ENCODE measurements at places on chromosomes 11 and 22.

DNA sequence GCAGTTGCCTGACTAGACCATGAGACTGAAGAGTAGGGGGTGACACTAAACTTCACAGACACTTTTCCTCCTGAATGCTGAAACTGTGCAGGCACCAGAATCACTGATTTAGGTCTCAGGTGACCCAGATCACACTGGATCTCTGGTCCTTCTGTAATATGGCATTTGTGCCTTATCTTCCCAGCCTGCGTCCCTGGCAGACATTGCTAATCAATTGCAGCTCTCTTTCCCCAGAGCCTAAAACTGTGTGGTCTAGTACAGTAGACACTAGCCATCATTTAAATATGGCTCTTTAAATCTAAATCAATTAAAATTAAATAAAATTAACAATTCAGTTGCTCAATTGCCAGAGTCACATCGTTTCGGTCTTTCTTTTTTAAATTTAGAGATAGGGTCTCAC is 17.8 kb upstream of the MYEOV start:
- no peak for DNase-seq

- DNase-seq = no peak
These were observed 13.8 kb downstream of the TOM1 start for GRCh38 chr22:35313311-35314121.

DNA sequence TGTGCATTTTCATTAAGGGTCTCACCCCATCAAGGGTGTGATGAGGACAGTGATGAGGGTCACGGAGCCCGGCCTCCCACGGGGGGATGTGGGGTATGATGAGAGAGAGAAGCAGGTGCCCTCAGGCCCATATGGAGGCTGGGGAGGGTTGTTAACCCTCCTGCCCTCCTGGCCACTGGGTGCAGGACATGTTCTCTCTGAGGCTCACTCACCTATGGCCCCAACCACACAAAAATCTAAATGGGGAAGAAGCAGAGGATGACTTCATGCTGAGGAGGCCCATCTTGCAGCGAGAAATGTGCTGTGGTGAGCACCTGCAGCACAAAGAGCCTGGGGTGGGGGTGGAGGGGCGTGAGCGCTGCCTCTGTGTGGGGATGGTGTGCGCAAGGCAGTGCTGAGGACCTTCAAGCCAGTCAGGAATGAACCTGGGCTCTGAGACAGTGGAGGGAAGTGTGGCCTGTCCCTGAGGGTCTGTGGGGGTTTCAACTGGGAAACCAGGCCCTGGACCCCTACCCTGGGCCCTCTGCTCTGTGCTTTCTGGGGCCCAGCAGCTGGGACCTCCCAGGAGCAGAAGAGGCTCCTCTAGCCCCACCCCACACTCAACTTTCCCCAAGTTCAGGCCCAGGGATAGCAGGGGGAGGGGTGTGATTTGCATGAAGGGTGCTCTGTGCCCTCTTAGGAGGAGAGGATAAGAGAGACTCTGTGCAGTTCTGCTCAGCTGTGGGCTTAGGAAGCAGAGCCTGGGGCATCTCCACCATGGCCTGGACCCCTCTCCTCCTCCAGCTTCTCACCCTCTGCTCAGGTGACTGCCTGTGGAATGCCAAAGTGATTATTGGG is 43.0 kb upstream of the TOP3B start:
- no peak for DNase-seq

GRCh38 chr11:84215672-84216071 is 929.5 kb upstream of the CCDC90B start:
- DNase-seq = no peak
